Activated CD4-positive, alpha-beta T cell treated with anti-CD3 and anti-CD28 coated beads for 48 hours (primary cell): ENCODE measurements at places on chromosomes 3 and 15.

GRCh38 chr15:27623149-27623548 lies 476.0 kb downstream of the OCA2 start:
- DNase-seq = no peak

DNA sequence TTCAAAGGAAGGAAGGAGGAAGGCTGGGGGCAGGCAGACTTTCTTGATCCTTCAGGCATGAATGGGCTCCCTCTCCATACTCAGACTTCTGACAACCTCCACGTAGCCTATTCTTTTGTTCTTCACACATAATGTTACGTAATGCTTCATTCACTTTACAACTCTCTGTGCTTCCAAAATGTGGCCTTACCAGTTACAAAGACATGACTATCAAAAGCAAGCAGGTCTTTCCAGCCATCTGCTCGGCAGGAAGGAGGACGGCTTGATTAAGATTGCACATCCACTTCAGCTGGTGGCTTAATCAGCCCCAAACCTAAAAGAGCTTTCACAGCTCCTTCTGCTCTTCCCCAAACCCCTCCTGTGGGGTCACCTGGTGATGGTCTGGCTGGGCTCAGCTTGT lies 263.2 kb downstream of the XXYLT1 start:
- no peak for DNase-seq

DNA sequence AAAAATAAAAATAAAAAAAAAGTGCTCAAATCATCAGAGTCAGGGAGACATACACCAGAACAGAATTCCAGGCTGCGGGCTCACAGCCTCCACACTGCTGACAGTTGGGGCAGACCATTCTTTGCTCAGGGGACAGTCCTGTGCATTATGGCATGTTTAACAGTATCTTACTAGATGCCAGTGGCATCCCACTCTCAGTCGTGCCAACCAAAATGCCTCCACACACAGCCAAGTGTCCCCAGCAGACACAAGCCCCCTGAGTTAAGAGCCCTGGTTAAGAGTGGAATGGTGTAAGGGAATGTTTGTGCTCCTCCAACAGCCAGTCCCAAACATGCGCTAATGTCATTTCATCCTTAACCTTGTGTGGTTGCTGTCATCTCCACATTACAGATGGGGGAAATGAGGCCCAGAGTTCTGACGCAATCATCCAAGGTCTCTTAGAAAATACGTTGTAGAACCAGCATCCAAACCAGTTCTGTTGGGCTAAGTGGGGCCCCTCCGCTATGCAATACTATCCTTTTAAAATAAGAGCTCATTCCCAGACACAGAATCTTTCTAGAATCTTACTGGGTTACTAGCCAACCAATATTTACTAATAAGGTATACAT lies 26.0 kb downstream of the CFAP92 start:
- DNase-seq = no peak

DNA sequence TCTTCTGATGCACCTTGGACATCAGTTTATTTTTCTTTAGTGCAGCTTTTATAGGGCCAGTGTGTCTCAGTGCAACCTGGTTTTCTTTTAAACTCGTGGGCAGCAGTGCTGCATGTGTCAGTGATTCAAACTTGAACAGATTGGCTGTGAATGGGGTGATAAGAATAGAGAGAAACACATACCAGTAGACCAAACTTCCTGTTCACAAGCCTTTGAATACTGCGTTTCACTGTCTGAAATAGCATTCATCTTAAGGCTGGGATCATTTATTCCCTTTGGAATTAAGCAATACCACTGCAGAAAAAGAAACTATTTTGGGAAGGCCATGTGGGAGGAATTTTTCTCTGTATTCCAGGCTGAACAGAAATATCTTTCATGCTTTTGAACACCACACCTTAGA lies 51.7 kb downstream of the PHLDB2 start:
- DNase-seq = no peak

DNA sequence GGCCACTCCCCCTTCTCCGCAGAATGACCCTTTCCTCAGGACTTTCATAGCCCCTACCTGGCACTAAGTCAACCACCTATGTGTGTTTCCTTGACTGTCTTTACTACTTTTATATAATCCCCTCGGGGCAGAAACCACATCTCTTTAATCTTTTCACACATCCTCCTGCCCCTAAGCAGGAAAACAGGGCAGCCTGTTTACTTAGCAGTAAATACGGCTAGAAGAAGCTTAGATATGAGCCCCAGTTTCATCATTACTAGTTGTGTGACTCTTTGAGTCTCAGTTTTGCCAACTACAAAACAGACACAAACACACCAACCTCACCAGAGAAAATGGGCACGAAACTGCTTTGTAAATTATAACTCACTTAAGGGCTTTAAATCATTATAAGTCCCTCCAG lies 98.3 kb downstream of the CYP19A1 start:
- no peak for DNase-seq

DNA sequence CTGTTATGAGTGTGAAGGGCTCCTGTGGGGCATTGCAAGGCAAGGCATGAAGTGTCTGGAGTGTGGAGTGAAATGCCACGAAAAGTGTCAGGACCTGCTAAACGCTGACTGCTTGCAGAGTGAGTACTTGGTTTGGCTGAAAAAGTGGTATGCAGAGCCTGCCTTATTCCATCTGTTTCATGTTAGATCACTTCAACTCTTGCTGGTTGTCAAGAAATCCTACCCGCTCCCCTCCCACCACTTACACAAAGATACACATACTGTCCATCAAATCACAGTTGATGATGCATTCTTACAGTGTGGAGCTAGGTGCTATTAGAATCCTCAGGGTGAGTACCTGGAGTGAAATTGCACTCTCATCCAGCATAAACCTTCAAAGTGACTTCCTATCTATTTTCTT lies 272.1 kb downstream of the UNC13C start:
- DNase-seq = no peak

GRCh38 chr15:79529157-79529785 lies 97.1 kb downstream of the MINAR1 start:
- DNase-seq = no peak

- DNase-seq = peak; percentile 77
Measured at GRCh38 chr15:43977072-43977884, 150.5 kb downstream of the WDR76 start.

- DNase-seq = peak; percentile 24
Measured at GRCh38 chr3:72938471-72939265, 50.8 kb downstream of the GXYLT2 start.
